ENCODE measurements at places on chromosomes 11 and 22. TPM values are rescaled to one million over a fixed set of nuclear protein-coding genes. Genes with fewer than 3 reads are reported as not detected.
A peak's percentile ranks its signal among the peaks of the same experiment; 100 is the strongest.

GRCh38 chr11:134679592-134679991 is 267.6 kb upstream of the B3GAT1 start:
- H3K36me3 ChIP-seq, result no peaks in the 10 kb centered on the region
- H3K4me1 ChIP-seq, result no peaks in the 10 kb centered on the region
- no peak for DNase-seq
- H3K27me3 ChIP-seq, result no peaks in the 10 kb centered on the region

DNA sequence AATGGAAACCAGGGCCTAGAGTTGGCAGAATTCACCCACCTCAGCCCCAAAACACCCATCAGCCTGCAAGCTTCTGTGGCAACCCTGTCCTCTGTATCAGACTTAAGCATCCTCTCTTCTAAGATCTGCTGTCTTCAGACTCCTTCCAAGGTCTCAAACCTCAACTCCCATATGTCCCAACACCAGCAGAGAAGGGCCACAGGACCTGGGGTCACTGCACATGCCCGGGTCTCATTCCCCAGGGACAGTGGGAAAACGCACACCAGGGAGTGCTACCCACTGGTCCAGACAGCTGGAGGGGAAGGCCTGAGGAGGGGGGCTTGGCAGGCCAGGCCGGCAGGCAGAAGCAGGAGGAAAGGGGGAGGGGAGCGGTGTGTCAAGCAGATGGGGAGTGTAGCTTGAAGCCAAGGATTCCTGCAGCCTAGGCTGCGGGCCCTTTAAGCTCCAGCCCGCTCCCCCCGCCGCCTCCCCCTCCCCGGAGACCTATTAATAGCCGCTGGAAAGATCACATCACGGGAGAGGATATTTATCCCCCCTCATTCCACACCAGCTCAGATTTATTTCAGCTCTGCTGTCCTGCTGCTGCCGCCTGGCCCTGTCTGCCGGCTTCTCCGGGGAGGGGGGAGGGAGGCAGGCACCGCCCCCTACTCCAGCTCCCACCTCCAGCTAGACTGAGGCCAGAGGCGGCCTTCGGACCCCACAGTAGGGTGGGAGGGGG is 16.7 kb downstream of the BCL9L start:
- H3K4me3 ChIP-seq, result peak overlapping the region; percentile 21
- H3K27me3 ChIP-seq, result no peaks in the 10 kb centered on the region
- H3K36me3 ChIP-seq, result peaks cover 12% of the 10 kb centered on the region

- H3K4me3 ChIP-seq, result no peak overlapping the region
- H3K27ac ChIP-seq, result no peak overlapping the region
Observed at GRCh38 chr11:71338801-71339395, 86.5 kb upstream of the SHANK2 start.

GRCh38 chr11:57463671-57464538 is 3.6 kb downstream of the RTN4RL2 start:
- H3K4me1 ChIP-seq, result no peaks in the 10 kb centered on the region
- H3K27ac ChIP-seq, result no peak overlapping the region
- H3K4me3 ChIP-seq, result no peak overlapping the region
- no peak for DNase-seq
- H3K27me3 ChIP-seq, result no peaks in the 10 kb centered on the region

- H3K27ac ChIP-seq, result no peak overlapping the region
- H3K4me3 ChIP-seq, result no peak overlapping the region
- H3K36me3 ChIP-seq, result no peaks in the 10 kb centered on the region
- no peaks in the 10 kb centered on the region for H3K4me1 ChIP-seq
- no peaks in the 10 kb centered on the region for H3K27me3 ChIP-seq
- DNase-seq, result no peak
Observed at GRCh38 chr22:49092716-49093115, 735.0 kb downstream of the BRD1 start.

GRCh38 chr11:134358165-134358855 is 26.5 kb downstream of the GLB1L2 start:
- no peaks in the 10 kb centered on the region for H3K4me1 ChIP-seq
- H3K27ac ChIP-seq, result no peak overlapping the region
- no peaks in the 10 kb centered on the region for H3K36me3 ChIP-seq
- H3K27me3 ChIP-seq, result no peaks in the 10 kb centered on the region
- H3K4me3 ChIP-seq, result no peak overlapping the region
- DNase-seq, result no peak

GRCh38 chr22:18929459-18929858 is 6.6 kb downstream of the PRODH start:
- H3K4me3 ChIP-seq, result no peak overlapping the region
- H3K36me3 ChIP-seq, result no peaks in the 10 kb centered on the region
- no peak for DNase-seq
- H3K4me1 ChIP-seq, result no peaks in the 10 kb centered on the region

PLEKHB1 gene
- total RNA-seq, result 1.8 TPM

GRCh38 chr11:59822989-59823566 is 12.5 kb upstream of the MRPL16 start:
- H3K27me3 ChIP-seq, result no peaks in the 10 kb centered on the region
- no peak for DNase-seq
- peaks cover 5% of the 10 kb centered on the region for H3K4me1 ChIP-seq
- no peak overlapping the region for H3K27ac ChIP-seq

RTL10 gene
- total RNA-seq, result 6.6 TPM

DNA sequence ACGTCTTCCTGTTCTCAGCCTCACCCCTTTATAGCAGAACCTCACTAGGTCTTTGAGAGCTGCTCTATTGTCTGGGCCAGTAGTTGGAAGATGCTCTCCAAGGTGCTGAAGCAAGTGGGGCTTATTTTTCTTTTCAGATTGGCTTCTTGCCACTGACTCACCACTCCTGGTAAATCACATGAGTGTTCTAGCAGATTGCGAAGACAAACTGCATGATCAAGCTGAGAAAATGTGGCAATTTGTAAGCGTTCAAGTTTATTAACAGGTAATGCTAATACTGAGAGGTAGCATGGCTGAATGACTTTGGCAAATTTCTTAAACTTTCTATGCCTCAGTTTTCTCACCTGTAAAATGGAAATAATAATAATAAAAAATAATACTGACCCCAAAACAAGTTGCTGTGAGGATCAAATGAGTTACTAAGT is 59.2 kb downstream of the CACNG2 start:
- no peak overlapping the region for H3K27ac ChIP-seq
- no peaks in the 10 kb centered on the region for H3K4me1 ChIP-seq
- no peaks in the 10 kb centered on the region for H3K36me3 ChIP-seq
- no peaks in the 10 kb centered on the region for H3K27me3 ChIP-seq
- no peak overlapping the region for H3K4me3 ChIP-seq

DNA sequence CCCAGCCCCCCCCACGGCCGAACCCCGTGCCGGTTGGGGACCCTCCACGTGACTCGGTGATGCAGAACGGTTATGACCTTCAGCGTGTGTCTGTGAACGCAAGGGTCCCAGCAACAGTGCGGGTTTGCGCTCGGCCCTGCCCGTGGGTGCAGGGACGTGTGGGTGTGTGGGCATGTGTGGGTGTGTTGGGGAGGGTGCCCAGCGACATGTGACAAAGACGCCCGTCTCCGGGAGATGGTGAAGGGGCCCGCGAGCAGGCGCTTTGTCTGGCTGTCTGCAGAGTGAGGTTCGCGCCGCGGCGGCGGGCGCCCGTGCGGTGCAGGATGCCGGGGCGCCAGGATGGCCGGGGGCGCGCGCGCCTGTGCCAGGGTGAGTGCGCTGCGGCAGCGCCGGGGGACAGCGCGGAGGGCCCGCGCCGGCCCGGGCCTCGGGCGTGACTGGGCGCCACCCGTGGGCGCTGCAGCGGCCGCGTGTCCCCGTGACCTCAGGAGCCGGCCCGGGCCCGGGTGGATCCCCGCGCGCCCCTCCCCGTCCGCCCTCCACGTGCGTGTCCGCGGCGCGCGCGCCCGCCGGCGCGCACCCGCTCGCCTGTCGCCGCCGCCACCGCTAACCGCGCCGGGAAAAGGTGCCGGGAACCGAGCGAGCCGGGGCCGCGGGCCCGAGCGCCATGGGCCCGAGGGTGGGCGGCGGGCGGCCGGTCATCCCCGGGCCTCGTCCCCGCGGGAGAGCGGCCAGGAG is at the start of gene LRFN4:
Gene LRFN4, plus strand, starts transcription at position 569 of the 738 bp plus-strand sequence. CDS start 681 bp downstream, outside the sequence.
- peak; percentile 59 for DNase-seq
- H3K4me1 ChIP-seq, result peaks cover 9% of the 10 kb centered on the region
- peaks cover 13% of the 10 kb centered on the region for H3K36me3 ChIP-seq

ADAMTS15 gene
- total RNA-seq, result 0.37 TPM

DNA sequence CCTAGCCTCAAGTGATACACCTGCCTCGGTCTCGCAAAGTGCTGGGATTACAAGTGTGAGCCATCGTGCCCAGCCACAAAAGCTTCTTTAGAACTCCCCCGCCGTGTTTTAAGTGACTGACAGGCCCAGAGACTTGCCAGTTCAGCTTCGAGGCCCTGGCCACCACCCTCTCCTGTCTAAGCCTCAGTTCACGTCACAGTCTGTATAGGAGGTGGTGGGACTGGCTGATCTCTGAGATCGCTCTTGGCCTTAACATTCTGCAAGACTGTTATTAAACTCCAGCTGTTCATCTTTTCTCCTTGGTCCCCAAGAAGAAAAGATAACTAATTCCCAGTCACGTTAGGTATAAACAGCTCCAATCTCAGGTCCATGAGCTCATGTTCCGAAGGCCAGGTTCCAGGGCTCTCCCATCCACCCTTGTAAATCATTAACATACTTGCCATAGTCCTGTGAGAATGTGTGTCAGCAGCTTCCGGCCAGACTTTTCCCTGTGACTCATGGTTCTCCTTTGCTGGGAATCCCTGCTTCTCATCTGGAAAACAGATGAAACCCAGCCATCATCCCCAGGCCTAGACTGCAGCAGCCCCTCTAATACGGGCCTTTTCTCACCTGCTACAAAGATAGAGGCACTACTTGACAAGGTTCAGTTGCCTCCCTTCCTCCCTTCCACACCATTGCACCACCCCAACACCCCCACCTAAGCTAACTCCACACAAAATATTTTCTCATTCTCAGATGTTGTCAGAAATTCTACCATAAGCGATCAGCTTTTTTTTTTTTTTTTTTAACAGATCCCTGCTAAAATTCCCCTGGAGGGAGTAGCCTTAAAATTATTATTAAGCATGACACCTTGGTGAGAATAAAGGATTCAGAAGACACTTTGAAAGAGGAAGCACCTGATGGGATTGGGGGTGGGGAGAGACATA is 5.6 kb upstream of the KIAA0930 start:
- peak overlapping the region; percentile 98 for H3K27ac ChIP-seq
- peak; percentile 64 for DNase-seq
- H3K36me3 ChIP-seq, result no peaks in the 10 kb centered on the region

DNA sequence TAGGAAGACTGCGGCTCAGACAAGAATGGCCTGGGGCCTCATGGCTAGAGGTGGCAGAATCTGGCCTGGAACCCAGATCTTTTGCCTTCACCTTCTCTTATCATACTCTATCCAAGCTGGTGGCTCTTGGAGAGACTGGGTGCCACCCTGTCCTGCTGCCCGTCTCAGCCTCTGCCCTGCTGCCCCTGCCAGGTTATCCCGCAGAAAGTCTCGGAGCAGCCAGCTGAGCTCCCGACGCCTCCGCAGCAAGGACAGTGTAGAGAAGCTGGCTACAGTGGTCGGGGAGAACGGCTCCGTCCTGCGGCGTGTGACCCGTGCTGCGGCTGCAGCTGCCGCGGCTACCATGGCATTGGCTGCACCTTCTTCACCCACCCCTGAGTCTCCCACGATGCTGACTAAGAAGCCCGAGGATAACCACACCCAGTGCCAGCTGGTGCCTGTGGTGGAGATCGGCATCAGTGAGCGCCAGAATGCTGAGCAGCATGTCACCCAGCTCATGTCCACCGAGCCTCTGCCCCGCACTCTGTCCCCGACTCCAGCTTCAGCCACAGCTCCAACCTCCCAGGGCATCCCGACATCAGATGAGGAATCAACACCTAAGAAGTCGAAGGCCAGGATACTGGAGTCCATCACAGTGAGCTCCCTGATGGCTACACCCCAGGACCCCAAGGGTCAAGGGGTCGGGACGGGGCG is 5.9 kb downstream of the INCENP start:
- H3K4me3 ChIP-seq, result no peak overlapping the region
- peak; percentile 37 for DNase-seq
- no peaks in the 10 kb centered on the region for H3K27me3 ChIP-seq
- no peak overlapping the region for H3K27ac ChIP-seq

GRCh38 chr11:124122123-124122522 is 6.9 kb downstream of the VWA5A start:
- H3K4me1 ChIP-seq, result no peaks in the 10 kb centered on the region
- DNase-seq, result no peak
- H3K36me3 ChIP-seq, result peaks cover 29% of the 10 kb centered on the region

DNA sequence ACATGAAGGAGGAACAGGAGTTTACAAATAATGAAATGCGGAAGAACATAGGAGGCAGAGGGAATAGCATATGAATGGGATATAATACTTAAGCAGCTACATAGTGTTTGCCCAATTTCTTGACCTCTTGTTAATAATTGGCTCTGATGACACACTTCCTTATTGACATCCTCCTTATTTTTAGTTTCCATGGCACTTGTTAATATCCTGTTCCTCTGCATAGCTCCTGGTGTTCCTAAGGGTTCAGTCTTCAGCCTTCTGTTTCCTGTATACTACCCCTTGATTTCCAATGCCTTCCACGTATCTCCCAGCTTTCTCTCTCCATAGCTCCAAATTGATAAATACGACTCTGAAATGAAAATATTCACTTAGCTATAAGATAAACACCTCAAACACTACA is 663.8 kb upstream of the API5 start:
- H3K4me3 ChIP-seq, result no peak overlapping the region
- H3K27ac ChIP-seq, result no peak overlapping the region
- no peaks in the 10 kb centered on the region for H3K4me1 ChIP-seq
- no peaks in the 10 kb centered on the region for H3K27me3 ChIP-seq
- H3K36me3 ChIP-seq, result no peaks in the 10 kb centered on the region

- no peak for DNase-seq
- H3K27ac ChIP-seq, result no peak overlapping the region
- no peaks in the 10 kb centered on the region for H3K27me3 ChIP-seq
- no peaks in the 10 kb centered on the region for H3K36me3 ChIP-seq
- H3K4me1 ChIP-seq, result no peaks in the 10 kb centered on the region
Observed at GRCh38 chr11:127451861-127452260, 451.3 kb upstream of the KIRREL3 start.

DNA sequence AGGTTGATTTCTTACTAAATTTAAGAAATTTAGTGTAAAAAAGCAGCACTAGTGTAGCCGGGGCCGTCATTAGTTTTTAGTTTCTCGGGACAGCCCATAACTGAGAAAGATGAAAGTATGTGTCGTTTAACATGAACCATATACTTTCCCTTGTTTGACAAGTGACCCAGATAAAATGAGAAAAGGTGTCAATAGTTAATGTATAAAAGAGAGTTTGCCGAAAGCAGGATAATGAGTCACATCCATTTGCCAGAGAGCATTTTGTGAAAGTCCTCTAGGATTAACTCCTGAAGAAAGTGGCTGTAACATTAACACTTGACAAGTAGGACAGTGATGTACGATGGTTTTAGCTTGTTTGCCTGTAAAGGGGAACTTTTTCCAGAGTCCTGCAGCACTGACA is 13.5 kb downstream of the OR52K1 start:
- no peak overlapping the region for H3K27ac ChIP-seq
- no peak overlapping the region for H3K4me3 ChIP-seq
- no peaks in the 10 kb centered on the region for H3K36me3 ChIP-seq
- H3K27me3 ChIP-seq, result no peaks in the 10 kb centered on the region
- no peak for DNase-seq
- no peaks in the 10 kb centered on the region for H3K4me1 ChIP-seq
